ENCODE measurements at places on chromosomes 12 and 14.
A peak's percentile ranks its signal among the peaks of the same experiment; 100 is the strongest.

- no peak for DNase-seq
These were observed 173.4 kb downstream of the PTPRO start for GRCh38 chr12:15495746-15496145.

DNA sequence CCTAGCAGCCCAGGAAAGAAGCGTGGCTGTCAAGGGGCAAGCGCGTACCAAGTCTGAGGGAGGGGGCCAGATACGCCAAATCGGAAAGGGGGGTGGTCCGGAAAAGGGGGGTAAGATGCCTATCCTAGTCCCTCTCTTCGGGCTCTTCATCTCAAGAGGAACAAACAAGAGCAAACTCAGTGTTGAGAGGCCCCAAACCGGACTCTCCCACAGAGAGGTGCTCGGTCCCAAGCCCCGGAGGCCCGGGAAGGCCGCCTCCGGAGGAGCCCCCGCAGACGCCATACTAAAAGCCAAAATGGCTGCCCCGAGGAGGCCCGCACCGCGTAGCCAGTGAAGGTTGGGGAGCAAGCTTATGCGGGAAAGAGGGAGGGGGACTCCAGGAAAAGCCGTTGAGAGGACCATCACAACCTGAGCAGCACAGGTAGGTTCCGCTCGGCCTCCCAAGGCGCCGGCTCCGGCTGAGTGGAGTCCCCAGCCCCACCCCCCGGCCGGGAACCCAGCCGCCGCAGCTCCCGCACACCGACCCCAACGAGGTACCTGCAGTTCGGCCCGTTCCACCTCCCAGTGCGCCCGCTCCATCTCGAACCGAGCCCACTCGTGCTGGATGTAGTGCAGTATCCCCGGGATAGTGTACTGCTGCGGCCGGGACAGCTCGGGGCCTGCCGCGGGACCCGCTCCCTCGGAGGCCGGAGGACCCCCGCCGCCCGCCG, at the start of gene AP4S1:
Gene AP4S1 (plus strand): TSS at position 283 of the 710 bp plus-strand sequence. CDS start 40,548 bp downstream, outside the sequence.
- DNase-seq: peak; percentile 24

DNA sequence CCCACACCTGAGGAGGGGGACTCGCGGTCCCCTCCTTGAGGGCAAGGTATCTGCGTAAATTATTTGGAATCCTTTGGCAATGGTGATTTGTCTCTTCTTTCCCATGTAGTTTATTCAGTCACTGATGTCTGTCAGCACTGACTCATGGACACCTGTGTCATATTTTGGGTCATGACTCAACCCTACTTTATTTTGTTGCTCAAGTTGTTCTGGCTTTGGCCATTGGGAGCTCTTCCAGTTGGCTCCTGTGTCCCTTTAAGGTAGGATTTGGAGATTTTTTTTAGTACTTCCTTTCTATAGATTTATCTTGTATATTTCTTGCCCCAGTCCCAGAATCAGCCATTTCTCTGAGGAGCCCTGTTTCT, 47.4 kb upstream of the C14orf180 start:
- DNase-seq: no peak

- DNase-seq: no peak
These were observed 48.2 kb downstream of the ATF7 start for GRCh38 chr12:53577941-53578352.

DNA sequence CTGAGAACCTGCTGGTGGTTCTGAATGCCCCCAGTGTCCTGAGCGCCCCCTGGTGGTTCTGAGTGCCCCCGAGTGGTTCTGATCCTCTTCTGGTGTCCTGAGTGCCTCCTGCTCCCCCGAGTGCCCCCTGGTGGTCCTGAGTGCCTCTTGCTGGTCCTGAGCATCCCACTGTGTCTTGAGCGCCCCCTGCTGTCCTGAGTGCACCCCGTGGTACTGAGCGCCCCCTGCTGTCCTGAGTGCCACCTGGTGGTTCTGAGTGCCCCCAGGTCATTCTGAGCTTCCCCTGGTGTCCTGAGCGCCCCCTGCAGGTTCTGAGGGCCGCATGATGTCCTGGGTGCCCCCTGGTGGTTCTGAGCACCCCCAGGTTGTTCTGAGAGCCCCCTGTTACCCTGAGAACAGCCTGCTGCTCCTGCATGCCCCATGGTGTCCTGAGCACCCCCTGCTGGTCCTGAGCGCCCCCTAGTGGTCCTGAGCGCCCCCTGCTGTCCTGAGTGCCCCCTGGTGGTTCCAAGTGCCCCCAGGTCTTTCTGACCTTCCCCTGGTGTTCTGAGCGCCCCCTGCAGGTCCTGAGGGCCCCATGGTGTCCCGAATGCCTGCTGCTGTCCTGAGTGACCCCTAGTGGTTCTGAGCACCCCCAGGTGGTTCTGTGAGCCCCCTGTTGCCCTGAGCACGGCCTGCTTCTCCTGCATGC, 1165.4 kb downstream of the TMEM121 start:
- DNase-seq: peak; percentile 40

DNA sequence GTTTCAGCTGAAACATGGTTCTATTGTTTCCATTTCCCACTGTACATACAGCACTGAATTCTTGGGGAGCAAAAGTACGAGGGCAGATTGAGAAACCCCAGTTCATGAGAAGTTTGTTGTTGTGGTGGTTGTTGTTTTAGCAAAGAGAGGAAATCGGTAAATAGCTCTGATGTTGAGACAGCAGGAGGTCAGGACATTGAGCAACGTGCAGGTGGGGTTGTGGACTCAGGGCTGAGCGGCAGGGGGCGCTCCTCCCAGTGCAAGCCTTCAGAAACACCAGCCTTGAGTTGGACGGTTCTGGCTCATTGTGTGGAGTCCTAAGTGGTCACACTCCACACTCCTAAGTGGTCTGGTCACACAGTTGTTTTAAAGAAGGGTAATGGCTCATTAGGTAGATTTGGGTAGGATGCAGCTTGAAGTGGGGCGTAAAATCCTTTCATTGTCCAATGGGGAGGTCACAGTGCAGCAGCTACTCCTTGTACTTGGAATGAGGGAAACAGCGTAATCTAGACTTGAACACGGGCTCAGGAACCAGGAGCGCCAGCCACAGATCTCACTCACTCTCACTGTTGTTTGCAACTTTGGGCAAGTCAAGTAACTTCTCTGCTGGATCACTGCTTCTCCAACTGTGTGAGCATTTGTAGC, 14.5 kb upstream of the PWP1 start:
- DNase-seq: no peak

DNA sequence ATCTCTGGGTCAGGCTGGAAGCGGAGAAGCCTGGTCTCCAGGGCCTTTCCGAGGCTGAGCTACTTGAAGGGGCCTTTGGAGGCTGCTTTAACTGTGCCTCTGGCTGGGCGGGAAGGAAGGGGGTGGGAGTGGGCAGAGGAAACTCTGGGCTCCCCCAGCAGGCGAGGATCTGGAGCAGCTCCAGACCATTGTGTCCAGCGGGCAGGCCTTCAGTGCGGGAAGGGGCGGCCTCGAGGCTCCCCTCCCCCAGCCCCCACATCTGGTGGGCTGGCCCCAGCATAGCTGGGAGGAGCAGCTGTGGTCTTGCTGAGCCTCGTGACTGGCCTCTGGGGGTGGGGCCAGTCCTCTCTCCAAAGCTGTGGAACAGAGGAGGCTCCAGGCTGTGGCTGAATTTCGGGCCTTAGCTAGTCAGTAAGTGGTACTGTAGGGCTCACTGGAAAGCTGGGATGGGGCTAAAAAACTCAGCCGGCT, 3.4 kb downstream of the TAMALIN start:
- DNase-seq: no peak

- no peak for DNase-seq
These were observed 35.7 kb downstream of the HIGD1C start for GRCh38 chr12:50988051-50988450.

DNA sequence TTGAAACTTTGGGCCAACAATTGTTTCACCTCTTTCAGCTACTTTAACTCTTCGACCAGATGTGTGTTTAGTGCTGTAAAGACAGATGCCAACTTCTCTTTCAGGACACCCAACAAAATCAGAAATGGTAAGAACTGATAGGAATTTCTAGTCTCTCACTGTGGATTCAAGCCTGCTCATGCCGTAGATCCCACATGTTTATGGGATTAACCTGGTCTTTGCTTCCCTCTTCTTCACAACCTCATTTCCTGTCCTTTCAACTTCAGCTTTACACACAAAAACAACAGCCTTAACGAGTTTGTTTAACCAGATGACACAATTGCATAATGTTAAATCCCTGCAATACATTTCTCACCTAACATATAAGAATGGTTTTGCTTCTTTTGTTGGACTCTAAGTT, 1031.9 kb upstream of the LRFN5 start:
- DNase-seq: no peak

- DNase-seq: no peak
These were observed 630 bp upstream of the HNF1A start for GRCh38 chr12:120977531-120978295.

GRCh38 chr12:124240493-124240892, 54.4 kb upstream of the RFLNA start:
- no peak for DNase-seq

- no peak for DNase-seq
These were observed 367.4 kb downstream of the MED13L start for GRCh38 chr12:115910057-115910456.

- DNase-seq: no peak
These were observed 1.6 kb downstream of the OAS3 start for GRCh38 chr12:112939761-112940381.

GRCh38 chr14:103315351-103315911, 18.6 kb upstream of the EIF5 start:
- no peak for DNase-seq

DNA sequence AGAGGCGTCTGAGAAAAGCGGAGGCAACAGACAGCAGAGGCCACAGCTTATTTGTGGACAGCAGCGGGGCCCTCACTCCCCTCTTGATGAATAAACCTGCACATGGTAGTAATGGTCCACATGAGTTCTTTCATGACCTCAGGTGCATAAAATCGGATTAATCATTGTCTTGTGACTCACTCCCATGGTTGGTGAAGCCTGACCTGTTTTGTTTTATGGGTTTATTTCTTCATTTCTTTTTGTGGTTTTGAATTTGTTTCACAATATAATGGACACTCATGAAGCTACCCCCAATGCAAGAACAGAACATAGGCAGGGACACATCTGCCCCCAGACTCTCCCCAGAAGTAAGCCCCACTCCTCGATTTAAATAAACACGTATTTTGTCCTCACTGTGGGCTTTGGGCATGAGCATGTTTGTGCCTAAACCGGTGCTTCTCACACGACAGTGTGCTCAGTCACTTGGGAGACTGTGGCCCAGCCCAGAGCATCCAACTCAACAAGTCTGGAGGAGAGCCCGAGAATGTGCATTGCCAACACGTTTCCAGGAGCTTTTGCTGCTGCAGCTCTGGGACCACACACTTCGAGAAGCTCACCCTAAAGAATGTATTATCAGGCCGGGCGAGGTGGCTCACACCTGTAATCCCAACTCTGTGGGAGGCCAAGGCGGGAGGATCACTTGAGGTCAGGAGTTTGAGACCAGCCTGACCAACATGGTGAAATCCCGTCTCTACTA, 116.1 kb downstream of the SCARB1 start:
- DNase-seq: no peak

- no peak for DNase-seq
These were observed 63.8 kb downstream of the FBXO33 start for GRCh38 chr14:39368261-39368959.

DNA sequence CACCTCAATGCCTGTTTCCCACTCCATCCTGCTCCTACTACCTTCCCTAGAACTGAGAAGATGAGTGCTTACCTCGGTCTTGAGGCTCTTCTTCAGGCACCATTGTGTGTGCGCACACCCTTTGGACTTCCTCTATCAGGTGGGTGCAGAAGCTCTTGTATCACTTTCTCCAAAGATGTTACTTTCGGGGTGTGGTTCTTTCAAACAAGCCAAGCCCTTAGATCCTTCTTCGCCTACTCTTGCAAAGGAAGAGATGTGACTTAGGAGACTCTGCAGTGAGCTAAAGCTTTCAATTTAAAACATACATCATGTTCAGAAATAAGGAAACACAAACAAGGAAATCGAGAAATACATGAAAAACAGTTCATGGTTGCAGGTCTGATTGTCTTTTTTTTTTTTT, at the start of gene CLEC4C:
Gene CLEC4C (minus strand): TSS at position 130 of the 400 bp plus-strand sequence. CDS start 27 bp downstream, at position 103.
- DNase-seq: no peak

DNA sequence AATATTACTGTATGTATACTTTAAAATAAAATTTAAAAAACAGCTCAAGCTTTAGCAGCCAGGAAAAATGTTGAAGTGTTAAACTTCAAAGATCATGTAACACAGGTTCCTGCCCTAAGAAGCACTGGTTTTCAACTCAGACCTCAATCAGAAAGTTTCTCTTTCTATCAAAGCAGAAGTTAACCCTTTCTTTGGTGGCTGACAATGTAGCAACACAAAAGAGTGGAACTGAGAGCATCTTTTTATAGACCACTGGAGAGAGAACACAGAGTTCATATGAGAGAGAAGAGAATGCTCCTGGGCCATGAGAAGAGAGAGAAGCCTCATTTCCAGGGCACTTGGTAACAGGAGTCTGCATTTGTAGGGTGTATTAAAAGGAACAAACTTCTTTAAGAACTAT, 42.2 kb upstream of the KTN1 start:
- DNase-seq: no peak

GRCh38 chr14:90658541-90658967, 157.7 kb downstream of the TTC7B start:
- no peak for DNase-seq

GRCh38 chr14:73188501-73188911, 48.8 kb upstream of the PAPLN start:
- DNase-seq: no peak

- no peak for DNase-seq
These were observed 6.2 kb upstream of the KRT86 start for GRCh38 chr12:52268212-52268611.

- DNase-seq: no peak
These were observed 156.0 kb upstream of the DIO3 start for GRCh38 chr14:101405171-101405883.

- no peak for DNase-seq
These were observed 23.5 kb downstream of the BHLHE41 start for GRCh38 chr12:26101350-26101734.

DNA sequence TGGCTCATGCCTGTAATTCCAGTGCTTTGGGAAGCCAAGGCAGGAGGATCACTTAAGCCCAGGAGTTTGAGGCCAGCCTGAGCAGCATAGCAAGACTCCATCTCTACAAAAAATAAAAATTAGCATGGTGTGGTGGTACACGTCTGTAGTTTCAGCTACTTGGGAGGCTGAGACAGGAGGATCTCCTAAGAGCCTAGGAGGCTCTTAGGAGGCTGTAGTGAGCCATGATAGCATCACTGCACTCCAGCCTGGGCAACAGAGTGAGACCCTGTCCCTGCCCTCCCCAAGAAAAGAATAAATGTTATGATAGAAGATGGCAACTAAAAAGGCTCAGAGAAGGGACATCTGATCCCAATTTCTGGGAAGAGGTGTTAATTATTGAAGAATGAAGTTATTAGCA, 3.2 kb upstream of the MANSC1 start:
- DNase-seq: no peak

GRCh38 chr14:36666416-36667206, 5.0 kb downstream of the PAX9 start:
- DNase-seq: no peak

- DNase-seq: no peak
These were observed 27.6 kb upstream of the FOXN3 start for GRCh38 chr14:89444516-89445125.
